ENCODE measurements at places on chromosomes 16 and 17.
A peak's percentile ranks its signal among the peaks of the same experiment; 100 is the strongest.

GRCh38 chr16:8885674-8886592, 3.8 kb downstream of the LITAFD start:
- no peak for DNase-seq

- no peak for DNase-seq
Observed at GRCh38 chr17:82228278-82228841, 482 bp upstream of the SLC16A3 start.

DNA sequence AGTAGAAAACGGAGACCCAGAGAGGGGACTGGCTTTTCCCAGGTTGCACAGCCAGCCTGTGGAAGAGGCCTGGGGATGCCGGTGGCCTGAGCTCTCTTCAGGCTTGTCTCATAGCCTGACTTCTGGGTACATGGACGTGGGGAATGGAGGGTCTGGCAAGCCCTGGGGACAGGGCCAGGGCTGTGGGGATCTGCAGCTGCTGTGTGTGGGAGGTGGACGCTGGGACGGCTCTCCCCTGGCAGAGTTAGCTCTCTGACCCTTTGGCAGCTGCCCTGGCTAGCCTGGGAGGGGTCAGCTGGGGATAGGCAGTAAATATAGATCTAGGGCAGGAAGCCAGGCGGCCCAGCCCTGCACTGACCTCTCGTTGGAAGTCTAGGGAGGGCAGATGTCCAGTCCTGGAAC, 20.5 kb downstream of the SLC4A1 start:
- DNase-seq = no peak

- no peak for DNase-seq
Observed at GRCh38 chr17:68868708-68869107, 86.5 kb downstream of the ABCA8 start.

GRCh38 chr17:8300627-8301242, 5.5 kb upstream of the SLC25A35 start:
- peak; percentile 29 for DNase-seq

DNA sequence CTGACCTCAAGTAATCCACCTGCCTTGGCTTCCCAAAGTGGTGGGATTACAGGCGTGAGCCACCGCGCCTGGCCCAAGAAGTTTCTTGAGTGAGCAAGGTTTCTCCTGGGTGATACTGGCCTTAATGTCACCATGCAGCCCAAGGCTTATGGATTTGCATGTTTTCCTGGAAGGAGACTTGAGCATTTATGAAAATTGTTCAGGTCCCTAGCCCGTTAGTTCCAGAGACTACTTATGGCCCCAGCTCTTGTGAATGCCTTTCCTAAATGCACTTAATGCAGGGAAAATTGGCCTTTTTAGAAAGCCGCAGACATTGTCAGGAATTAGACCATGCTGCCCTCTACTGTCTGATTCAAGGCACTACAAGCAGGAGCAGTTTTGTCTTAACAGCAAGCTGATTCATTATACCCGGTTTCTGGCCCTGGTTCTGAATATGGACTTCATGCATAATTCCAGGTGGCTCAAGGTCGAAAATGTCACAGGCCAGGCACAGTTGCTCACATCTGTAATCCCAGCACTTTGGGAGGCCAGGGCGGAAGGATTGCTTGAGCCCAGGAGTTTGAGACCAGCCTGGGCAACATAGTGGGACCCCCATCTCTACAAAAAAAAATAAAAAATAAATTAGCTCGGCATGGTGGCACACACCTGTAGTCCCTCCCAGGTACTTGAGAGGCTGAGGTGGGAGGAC, 91.3 kb downstream of the SNX29 start:
- peak; percentile 39 for DNase-seq

- no peak for DNase-seq
Observed at GRCh38 chr16:78317564-78318240, 218.2 kb downstream of the WWOX start.

- no peak for DNase-seq
Observed at GRCh38 chr17:38454532-38454931, 26.3 kb downstream of the ARHGAP23 start.

DNA sequence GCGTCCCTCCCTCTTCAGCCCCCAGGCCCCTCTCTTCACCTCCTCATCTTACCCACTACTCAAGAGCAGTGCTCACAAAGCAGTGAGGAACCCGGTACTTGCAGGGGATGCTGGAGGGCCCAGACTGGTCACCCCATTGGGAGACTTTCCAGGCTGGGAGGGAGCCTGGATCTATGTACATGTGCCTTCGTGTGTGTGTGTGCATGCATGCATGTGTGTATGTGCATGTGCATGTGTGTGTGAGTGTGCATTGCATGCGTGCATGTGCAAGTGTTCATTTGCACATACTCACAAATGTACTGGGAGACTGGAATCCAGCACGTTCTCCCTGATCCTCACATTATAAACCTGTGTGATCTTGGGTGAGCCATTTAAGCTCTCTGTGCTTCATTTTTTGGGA, 696.0 kb upstream of the EEF2KMT start:
- DNase-seq = no peak

DNA sequence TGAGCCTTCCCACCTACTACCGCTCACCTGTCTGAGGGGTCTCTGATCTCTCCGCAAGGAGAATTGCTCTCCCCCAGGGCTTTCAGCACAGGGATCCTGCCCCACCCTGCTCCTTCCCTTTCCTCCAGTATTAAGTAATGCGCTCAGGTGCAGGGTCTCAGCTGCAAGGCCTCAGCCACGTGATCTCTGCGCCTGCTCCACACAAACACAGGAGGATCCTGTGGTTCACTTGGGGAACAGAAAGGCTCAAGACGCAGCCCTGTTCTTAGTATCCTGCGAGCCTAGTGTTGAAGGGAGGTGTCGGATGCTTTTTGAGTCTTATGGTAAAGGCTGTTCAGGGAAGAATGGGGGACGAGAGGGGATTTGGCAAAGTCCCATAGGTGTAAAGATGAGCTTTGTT, 41.6 kb upstream of the GCSH start:
- DNase-seq = no peak

DNA sequence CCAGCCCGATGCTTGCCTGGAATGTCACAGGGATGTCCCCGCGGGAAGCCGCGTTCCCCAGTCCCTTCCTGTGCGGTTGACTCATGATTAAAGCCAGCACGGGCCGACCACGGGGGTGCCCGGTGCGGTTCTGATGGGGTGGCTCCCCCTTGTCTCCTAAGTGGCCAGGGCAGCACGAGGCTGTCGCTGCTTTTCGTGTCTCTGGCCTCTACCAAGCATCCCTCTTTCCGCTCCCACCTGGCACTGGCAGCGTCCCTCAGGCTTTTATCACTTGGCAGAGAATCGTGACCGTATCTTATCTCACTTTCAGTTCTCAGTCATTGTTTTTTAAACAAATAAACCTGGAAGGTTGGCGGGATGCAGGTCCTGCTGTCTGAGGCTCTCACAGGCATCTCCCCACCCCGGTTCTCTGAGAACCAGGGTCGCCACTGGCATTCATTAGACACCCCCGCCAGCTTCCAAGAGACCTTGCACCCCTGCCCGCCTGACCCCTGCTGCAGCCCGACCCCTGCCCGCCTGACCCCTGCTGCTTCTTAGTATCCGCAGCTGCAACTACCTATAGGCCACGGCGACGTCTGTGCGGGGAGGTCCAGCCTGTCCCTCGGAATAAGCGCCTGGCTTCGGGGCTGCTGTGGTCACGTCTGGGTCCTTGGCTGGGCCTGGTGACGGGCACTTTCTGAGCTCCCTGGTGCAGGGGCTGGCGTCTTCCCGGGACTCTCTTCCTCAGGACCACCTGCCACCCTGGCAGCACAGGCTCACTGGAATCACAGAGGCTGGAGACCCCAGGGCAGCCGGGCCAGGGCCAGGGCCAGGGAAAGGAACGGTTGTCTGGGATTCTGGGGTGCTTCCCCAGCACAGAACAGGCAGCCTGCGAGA, 7.5 kb downstream of the C1QTNF8 start:
- DNase-seq = no peak

- DNase-seq = no peak
Observed at GRCh38 chr17:34556384-34556783, 23.0 kb upstream of the TMEM132E start.

- DNase-seq = no peak
Observed at GRCh38 chr16:57944970-57945739, 25.8 kb downstream of the CNGB1 start.

DNA sequence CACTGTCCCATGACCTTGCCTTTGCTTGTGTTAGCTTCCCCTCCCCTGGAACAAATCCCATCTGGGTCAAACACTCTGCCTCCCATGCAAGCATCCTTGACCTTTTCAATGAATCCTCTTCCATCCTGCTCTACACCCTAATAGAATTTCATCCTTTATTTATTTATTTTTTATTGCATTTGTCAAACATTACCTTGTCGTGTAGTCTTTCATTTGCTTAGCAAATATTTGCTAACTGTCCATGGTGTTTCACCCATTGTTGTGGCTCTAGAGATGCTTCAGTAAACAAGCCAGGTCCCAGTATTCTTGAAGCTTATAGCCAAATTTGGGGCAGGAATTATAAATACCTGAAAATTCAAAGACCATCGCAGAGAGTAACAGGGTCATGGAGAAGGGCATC, 51.0 kb upstream of the MRTFB start:
- no peak for DNase-seq

DNA sequence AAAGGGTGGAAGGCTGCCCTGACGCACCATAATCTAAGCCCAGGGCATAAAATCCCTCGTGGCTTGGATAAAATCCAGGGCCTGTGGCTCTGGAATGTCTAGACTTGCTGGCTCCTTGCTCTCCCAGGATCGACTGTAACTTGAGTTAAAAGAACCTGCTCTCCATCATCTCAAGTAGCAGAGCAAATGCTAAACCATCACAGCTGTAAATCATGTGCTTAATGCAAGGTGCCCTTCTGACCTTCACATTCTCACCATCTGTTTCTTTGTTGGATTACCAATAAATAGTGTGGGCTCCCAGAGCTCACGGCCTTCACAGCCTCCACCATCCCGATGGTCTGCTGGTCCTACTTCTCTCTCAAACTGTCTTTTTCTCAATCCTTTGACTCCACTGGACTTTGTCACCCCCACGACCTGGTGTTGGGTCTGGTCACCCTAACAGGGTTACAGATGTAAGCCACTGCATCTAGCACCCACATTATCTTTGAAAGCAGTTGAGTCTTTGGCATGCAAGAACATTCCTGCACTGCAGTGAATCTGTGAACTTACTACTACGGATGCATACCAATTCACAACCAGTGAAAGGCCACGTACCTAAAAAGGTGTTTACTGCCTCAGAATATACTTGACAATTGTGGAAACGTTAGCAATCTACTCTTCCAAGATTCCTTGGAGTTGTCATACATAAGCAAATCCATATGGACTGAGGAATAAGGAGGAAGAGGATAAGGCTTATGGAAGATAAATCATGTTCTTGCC, 15.3 kb downstream of the RSL1D1 start:
- DNase-seq = no peak

DNA sequence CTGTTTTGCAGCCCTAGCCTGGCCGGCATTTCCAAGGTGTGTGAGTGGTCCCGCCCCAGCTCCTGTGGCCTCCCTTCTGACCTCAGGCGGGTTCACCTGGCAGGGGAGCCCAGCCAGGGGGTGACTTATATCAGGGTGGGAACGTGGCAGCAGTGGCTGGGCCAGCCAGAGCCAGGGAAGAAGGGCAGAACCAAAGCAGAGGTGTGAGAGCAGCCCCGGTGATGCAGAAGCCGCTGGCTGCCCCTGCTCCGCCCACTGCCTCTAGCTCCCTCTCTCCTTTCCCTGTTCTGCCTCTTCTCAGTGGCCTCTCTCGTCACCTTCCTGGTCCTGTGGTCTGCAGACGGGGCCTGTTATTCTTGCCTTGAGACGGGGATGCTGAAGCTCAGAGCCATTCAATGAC, 12.1 kb downstream of the MGAT5B start:
- DNase-seq = no peak

GRCh38 chr16:64459402-64459801, 662.5 kb downstream of the CDH11 start:
- no peak for DNase-seq

GRCh38 chr17:73396431-73397277, 84.9 kb upstream of the CDC42EP4 start:
- no peak for DNase-seq

GRCh38 chr17:79714176-79715097, 16.3 kb upstream of the ENPP7 start:
- no peak for DNase-seq

- DNase-seq = no peak
Observed at GRCh38 chr17:55726440-55726839, 3.8 kb upstream of the TMEM100 start.

- no peak for DNase-seq
Observed at GRCh38 chr16:49474741-49475140, 101.1 kb downstream of the C16orf78 start.

GRCh38 chr16:69013991-69014390, 91.5 kb upstream of the HAS3 start:
- no peak for DNase-seq

DNA sequence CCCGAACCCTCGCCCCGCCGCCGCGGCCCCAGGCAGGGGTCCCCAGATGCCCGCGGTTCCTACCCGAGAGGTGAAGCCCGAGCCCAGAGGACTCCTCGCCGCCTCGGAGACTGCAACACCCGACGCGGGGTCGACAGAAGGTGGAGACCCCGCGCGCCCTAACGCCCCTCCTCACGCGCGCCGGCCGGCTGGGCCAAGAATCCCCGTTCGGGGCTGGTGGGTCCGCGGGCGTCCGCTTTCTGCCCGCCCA, 515 bp downstream of the SUMO2 start:
- DNase-seq = no peak

- DNase-seq = no peak
Observed at GRCh38 chr16:57704905-57705852, 10.6 kb downstream of the DRC7 start.

DNA sequence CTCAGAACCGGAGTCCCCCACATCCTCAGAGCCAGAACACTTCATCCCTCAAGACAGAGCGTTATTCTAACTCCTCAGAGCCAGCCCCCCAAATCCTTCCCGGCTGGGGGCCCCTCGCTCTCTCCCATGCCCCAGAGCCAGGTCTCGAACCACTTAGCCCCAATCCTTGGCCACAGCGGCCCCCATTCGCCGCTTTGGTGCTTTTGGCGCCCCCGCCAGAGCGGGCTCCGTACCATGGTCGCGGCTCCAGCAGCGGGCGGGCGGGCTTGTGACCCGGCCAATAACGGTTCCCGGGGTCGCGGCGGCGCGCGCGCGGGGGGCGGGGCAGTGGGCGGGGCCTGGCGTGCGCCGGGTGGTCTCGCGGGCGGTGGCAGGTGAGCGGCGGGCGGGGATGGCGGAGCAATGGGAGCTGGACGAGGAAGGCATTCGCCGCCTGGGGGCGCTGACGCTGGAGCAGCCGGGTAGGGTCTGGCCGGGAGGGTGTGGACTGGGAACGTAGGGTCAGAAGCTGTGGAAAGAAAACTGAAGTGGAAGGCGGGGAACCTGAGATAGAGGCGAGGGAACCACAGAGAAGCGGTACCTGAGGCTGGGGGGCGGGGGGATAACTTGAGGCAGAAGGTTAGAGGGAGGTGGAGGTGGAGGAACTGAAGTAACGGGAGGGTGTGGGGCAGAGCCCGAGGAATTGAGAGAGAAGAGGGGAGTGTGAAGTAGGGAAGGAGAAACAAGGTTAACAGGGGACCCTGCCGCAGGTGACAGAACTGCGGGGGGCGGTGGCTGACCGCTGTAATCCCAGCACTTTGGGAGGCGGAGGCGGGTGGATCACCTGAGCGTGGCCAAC, at the start of the genes KCTD19 and LRRC36:
Gene KCTD19 (minus strand): TSS at position 270 of the 838 bp plus-strand sequence. CDS start 34 bp downstream, at position 236.
Gene LRRC36 (plus strand): TSS at position 344 of the 838 bp plus-strand sequence. CDS start 48 bp downstream, at position 392.
- peak; percentile 35 for DNase-seq

GRCh38 chr16:3017794-3018506, at the start of gene CLDN6:
CLDN6 (minus strand) TSS chr16:3018183; CDS start chr16:3016021, 2,162 bp downstream.
- no peak for DNase-seq

GRCh38 chr16:11780991-11781680, 15.9 kb downstream of the ZC3H7A start:
- no peak for DNase-seq

GRCh38 chr16:83906683-83907082, 7.8 kb downstream of the MLYCD start:
- no peak for DNase-seq
